ENCODE measurements at places on chromosomes 2 and 18.

DNA sequence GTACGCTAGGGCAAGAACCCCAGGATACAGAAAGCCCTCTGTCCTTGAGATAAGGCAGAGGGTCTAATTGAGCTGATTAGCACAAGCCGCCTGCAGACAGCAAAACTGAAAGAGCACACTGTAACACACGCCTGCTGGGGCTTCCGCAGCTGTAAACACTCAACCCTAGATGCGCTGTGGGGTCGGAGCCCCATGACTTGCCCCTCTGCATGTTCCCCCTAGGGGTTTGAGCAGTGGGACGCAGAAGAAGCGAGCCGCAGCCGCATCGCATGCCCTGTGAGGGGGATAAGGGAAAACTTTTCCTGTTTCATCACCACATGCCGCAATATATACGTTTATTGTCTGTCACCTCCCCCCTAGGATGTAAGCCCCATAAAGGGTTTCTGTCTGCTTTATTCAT lies 384.6 kb downstream of the PLCL1 start:
- DNase-seq, result no peak

DNA sequence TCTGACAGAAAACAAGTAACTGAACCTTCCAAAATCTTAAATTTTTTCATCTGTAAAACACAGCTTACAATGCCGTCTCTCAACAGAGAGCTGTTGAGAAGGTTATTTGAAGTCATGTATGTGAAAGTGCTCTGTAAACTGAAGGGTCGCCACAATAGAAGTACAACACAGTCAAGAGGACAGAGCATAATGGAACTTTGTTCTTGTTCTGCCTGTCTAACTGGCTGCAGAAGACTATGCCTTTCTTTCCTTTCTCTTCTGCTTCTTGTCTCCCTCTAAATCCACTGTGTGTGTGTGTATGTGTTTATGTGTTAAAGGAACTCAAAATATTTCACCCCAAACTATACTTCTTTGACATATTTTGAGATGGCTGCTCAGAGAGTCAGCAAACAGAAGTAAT lies 365.8 kb upstream of the RND3 start:
- DNase-seq, result no peak

DNA sequence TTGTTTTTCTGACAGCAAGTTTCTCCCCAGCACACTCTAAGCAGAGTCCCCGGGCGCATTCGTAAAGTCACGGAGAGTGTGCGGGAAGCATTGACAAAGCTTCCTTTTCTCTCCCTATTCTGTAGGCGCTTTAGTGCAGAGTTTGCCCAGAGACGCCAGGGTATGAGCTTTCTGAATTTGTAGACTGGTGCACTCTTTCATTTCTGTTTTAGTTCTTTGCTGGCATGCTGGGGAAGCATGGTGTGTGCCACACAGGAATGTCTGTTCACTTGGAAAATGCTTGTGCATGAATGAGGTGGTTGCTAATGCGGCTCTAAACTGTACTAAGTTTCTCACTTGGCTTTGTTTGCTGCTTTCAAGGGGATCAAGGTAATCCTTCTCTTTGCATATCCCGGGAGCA lies 102.6 kb downstream of the RTN4 start:
- DNase-seq, result no peak

- no peak for DNase-seq
These were observed 36.2 kb downstream of the DIPK1C start for GRCh38 chr18:74420926-74421325.

DNA sequence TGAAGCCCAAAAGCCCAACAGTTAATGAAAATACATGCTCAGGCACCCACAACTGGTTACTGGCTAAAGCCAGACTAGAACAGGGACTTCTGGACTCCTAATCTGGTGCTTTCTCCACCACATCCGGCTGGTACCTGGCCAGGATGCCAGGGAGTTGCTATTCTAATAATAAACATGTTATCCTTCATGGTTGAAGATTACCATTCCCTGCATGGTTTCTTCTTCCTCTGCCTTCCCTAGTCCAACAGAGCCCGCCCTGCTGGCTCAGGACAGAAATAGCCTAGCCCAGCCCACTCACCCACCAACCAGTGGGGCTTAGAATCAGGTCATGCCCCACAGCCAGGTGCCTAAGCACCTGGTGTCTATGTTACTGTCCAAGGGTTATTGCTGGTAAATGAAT lies 184.2 kb downstream of the TMEM247 start:
- no peak for DNase-seq

- no peak for DNase-seq
These were observed 358.6 kb upstream of the DLGAP1 start for GRCh38 chr18:4813708-4814107.

- no peak for DNase-seq
These were observed 181.0 kb downstream of the SLC39A10 start for GRCh38 chr2:195838002-195838401.

GRCh38 chr18:6054256-6054842 lies 159.0 kb upstream of the TMEM200C start:
- DNase-seq, result no peak

- DNase-seq, result no peak
These were observed 2.9 kb upstream of the INHBB start for GRCh38 chr2:120343100-120343432.

- no peak for DNase-seq
These were observed 18.8 kb downstream of the DDX1 start for GRCh38 chr2:15610430-15610952.

All from stimulated activated CD8-positive, alpha-beta memory T cell treated with anti-CD3 and anti-CD28 coated beads, Interleukin-4, amount 100 ng/mL, for 24 hours (primary cell).